Sigmoid colon (tissue), 7 donors: ENCODE measurements at places on chromosomes 7 and 10. TPM values are rescaled to one million over a fixed set of nuclear protein-coding genes. Genes with fewer than 3 reads are reported as not detected.

The OR2A5 gene
- total RNA-seq: not detected

The SEM1 gene
- 16.3 TPM for total RNA-seq

The SH2D4B gene
- total RNA-seq: not detected

The SPDYE11 gene
- not detected for total RNA-seq

The ADIRF gene
- 98.1 TPM for total RNA-seq

The KLLN gene
- total RNA-seq: 0.14 TPM

The KIAA1549 gene
- 1.2 TPM for total RNA-seq

The PPP1R3C gene
- total RNA-seq: 34.9 TPM

The FRMPD2 gene
- total RNA-seq: not detected

The ZNF425 gene
- total RNA-seq: 4.9 TPM

The ZNF783 gene
- 8.4 TPM for total RNA-seq

The PLPP4 gene
- total RNA-seq: 2.8 TPM

The OPALIN gene
- total RNA-seq: not detected

The AFAP1L2 gene
- 7.6 TPM for total RNA-seq

The GTPBP4 gene
- total RNA-seq: 12.0 TPM

DNA sequence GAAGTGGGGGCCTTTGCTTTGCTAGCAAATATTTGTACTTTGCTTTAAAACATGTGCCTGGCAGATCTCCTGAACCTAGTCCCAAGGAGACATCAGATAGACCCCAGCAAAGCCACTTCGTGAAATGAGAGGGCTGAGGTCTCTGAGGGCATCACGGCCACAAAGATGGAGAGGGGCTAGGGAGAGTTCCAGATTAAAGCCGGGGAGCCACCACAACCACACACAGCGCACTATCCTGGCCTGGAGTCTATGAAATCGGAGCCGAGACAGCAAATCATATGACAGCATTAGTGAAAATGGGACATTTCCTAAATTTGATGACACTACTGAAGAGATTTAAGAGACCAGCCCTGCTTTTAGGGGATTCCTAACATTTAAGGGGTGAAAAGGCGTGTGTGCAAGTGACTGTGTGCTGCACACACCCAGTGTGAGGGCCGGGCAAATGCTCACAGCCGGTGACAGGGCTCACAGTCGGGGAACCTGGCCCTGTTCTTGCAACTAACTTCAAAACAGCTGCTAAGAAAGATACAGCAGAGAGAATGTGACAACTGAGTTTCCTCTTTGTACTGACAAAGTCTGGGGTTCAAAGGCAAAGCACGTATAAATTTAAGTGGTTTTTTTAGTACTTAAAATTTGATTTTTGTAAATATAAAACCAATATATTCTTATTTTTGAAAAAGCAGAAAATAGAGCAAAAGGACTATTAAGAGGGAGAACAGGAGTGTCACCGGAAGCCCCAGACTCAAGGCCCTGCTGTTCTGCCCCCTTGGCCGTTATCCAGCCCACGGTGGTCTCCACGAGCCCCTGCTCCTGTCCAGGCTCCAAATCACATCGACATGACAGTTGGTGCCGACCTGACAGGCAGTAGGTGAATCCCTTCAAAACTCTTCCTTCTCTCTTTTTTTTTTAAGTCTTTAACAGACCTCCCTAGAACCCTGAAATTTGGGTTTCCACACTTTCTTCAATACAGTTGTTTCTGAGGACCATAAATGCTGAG is 49.5 kb downstream of the VIPR2 start:
- DNase-seq: peak; percentile 54

DNA sequence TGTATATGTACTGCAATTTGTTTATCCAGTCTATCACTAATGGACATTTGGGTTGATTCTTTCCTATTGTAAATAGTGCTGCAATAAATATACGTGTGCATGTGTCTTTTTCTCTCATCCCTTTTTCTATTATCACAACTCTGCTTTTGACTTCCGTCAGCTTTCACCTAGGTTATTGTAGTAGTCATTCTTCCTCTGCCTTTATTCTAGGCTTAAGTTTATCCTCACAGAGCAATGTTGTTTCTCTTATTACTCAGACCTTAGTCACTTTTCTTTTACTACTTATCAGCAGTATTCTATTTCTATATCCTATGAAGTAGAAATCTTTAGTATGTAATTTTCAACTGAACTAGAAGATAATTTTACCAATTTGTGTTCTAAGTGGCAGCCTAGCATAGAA is 175.3 kb upstream of the SEMA3E start:
- no peak for DNase-seq

DNA sequence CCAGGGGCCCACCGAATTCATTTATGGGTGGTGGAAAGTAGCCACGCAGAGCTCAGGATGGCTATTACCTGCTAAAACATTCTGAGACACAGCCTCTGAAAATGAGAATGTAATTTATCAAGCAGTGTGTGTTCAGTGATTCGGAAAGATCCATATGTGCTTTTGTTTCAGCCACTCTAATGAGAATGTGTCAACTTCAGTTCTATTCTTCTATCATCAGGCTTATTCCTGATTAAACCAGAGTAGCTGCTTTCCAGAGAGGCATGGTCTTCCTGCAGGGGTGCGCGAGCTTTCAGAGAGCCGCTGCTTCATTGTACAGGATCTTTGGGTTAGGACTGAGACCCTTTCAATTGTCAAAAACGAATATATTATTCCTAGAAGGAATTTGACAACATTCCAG is 167.6 kb downstream of the OTUD1 start:
- no peak for DNase-seq

GRCh38 chr10:53123311-53123710 is 350.7 kb upstream of the MBL2 start:
- DNase-seq: no peak

GRCh38 chr7:19519443-19520021 is 189.3 kb downstream of the POLR1F start:
- no peak for DNase-seq

- peak; percentile 84 for DNase-seq
Measured at GRCh38 chr7:151109094-151110048, 23.1 kb downstream of the AGAP3 start.

- no peak for DNase-seq
Measured at GRCh38 chr10:42551582-42552187, 86.7 kb downstream of the ZNF33B start.

- peak; percentile 75 for DNase-seq
Measured at GRCh38 chr7:100674411-100675104, 1.0 kb downstream of the GNB2 start.

DNA sequence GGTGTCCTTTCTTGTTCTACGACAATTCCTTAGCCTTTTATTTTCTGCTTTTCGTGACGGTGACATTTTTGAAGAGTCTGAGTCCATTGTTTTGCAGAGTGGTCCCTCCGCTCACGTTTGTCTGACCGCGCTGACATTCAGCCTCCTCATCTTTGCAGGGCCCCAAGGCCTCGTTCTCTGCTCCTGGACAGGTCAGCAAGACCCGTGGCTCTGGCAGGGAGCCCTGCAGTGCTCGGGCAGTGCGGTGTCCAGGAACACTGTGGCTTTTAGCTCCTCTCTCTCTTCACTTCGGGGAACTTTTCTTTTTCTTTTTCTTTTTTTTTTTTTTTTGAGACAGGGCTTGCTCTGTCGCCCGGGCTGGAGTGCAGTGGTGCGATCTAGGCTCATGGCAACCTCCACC is 142.5 kb downstream of the DNAJB6 start:
- DNase-seq: peak; percentile 24

DNA sequence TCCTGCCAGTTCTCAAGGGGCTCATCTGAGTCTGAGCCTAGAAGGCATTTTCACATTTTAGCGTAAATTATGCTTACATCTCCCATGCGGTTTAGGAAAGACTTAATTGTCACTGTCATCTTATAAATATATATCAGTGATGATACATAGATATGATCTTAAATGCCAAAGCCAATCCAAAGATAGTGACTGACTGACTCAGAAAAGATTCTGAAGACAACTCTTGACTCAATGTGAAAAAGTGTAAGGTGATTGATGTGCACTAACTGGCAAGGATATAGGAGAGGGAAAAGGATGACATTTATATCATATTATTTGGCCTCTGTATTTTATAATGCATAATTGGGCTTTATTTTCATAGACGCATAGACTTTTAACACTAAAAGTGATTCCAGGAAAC is 84.9 kb upstream of the LRRN3 start:
- DNase-seq: no peak

GRCh38 chr7:22728401-22729029 is 1.5 kb downstream of the IL6 start:
- no peak for DNase-seq

DNA sequence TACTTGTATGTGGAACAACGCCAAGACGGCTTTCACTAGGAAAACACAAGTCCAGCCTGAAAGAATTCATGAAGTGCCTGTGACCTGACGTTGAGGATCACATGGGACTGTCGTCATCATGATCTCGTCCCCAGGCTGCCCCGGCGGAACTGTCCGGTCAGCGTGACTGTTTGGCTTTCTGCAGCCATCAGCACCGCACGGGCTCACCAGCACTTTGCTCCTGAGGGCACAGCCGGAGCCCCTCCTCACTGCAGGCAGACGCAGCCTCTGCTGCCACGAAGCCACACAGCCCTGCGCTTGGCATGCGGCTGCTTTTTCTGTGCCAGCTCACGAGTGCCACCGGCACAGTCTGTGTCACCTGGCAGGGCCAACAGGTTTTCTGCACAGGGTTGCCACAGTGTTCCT is 9.4 kb upstream of the GET4 start:
- DNase-seq: peak; percentile 93

DNA sequence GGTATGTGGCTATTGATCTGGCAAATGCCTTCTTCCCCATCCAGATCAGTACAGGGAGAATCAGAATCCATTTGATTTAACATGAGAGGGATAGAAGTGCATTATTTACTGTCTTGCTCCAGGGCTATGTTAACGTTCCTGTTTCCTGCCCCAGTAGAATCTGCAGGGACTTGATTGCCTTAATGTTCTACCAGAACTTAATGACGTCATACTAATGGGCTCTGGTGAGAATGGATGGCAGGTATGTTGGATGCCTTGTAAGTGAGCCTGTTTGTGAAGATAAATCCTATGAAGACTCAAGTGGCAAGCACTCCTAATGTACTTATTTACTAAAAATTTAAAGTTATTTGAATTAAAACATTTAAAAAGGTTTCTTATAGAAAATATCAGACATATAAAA is 44.5 kb upstream of the CHCHD3 start:
- DNase-seq: no peak

- no peak for DNase-seq
Measured at GRCh38 chr10:114367351-114368056, 36.8 kb downstream of the AFAP1L2 start.

DNA sequence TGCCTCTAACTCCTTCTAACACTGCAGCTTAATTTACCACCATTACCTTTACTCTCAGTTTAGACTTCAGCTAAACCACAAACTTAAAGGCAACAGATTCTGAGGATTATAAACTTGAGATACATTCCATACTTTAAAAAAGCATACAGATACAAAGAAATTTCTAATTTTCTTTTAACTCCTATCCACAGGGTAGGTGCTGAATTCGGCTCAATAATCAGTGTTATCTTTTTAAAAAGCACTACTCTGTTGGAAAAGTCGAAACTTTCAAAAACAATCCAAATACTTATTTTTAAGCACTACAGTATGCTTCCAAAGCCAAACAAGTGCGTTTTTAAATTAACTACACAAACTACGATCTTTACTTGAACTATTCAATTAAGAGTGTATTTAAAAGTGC is 1.0 kb downstream of the SMNDC1 start:
- DNase-seq: no peak

DNA sequence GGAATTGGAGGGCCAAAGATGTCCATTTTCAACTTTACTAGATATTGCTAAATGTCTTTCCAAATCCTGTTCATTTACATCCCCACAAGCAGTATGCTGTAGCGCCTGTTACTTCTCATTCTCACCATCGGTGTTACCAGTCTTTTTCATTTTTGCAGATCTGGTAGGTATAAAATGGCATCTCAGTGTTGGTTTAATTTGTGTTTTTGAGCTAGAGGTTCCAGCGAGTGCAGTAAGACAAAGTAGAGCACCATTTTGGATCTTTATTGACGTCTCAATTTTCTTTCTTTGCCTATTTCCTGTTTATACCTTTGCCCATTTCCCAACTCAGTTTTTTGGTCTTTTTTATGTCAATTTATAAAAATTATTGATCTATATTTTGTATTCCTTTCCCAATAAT is 55.6 kb downstream of the NRF1 start:
- DNase-seq: no peak

DNA sequence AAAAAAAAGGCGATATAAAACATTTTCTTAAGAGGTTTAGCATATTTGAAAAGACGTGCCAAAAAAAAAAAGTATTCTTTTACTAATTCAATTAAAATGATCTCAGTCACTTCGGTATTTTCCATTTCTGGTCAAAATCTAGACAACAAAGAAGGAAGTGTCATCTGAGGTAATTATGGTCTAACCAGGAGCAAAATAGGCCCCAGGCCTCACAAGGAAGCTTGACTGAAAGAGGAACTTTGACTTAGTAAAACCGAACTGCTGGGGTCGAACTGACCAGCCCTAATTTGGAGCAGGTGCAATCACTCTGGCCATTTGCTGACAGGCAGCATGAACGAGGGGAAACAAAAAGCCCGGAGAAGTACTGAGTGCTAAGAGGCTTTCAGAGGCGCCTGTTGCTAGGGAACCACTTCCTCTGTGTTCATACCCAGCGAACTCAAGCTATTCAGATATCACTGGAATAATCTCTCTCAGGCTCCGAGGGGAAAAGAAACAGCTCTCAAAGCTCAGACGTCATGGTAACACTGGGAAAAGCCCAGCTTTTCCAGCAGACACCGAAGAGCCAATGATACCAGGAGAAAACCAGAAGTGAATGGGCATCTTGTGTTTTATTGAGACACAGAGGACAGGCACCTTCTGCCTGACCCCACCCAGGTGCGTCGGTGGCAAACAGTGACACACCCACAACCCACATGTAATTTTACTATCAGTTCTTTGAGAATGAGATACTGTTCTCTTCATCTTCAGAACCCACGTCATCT is 126.5 kb downstream of the FAM107B start:
- peak; percentile 87 for DNase-seq

- no peak for DNase-seq
Measured at GRCh38 chr10:4776234-4776638, 49.8 kb upstream of the AKR1E2 start.

DNA sequence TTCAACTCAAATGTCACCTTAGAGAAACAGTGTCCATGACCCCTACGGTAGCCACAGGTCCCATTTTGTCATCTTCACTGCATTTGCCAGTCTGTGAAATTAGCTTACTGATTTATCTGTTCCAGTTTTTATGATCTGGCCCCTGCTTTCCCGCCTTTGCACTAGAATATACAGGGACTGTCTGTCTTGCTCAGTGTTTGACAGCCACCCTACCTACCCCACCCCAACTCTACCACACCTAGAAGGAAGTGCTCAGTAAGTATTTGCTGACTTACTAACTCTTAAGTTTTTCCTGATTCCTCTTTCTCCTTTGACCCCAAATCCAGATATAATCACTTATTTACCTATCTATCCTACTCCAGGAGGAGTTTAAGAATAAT is 49.5 kb downstream of the CREB3L2 start:
- no peak for DNase-seq
